ENCODE measurements at places on chromosomes 5 and 9.

GRCh38 chr5:2560435-2560834, 191.0 kb downstream of the IRX2 start:
- DNase-seq = no peak

DNA sequence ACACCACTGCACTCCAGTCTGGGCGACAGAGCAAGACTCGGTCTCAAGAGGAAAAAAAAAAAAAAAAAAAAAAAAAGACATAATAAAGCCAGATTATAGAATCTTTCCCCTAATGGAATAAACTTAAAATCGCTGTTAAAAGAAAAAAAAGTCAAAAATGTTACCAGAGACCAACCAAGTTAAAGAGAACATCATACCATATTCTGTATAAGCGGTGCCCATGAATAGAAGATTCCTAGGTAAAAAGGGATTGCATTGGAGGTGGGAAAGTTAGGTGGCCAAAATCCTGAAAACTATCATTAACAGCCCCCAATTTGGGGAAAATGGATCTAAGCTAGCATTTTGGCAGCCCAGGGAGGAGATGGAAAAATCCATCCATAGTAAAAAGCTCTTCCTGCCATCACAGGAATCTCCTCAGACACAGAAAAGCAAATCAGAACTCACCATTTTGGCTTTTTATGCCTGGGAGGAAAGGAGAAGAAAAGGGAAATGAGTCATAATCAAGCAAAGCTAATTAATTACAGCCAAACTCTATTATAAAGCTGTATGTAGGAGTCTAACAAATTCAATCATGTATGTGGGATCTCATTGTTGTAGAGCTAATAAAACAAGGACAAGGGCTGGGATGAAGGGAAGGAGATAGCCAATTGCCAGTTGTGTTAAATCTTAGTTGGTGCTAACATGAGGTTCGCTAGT, 363.8 kb downstream of the ARL15 start:
- no peak for DNase-seq

GRCh38 chr9:109181284-109181683, 14.2 kb upstream of the FRRS1L start:
- DNase-seq = no peak

GRCh38 chr9:14584571-14584970, 108.7 kb downstream of the ZDHHC21 start:
- DNase-seq = no peak

DNA sequence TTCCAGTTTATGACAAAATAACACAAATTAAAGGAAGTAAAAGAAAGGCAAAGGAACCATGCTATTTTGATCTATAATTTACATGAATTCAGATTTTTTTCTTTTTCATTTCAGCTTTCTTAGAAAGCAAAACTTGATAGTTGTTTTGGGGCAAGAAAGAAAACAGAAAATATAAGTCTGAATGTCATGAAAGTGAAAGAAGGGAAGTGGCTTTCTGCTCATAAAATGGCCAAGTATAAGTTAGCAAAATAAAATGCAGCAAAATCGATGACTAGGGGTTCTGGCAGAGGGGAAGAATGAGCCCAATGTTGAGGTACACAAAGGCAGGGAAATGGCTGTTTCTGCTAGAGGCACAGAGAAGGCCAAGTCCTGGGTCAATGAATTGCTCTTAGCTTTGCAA, 3.0 kb upstream of the IFNW1 start:
- DNase-seq = no peak

DNA sequence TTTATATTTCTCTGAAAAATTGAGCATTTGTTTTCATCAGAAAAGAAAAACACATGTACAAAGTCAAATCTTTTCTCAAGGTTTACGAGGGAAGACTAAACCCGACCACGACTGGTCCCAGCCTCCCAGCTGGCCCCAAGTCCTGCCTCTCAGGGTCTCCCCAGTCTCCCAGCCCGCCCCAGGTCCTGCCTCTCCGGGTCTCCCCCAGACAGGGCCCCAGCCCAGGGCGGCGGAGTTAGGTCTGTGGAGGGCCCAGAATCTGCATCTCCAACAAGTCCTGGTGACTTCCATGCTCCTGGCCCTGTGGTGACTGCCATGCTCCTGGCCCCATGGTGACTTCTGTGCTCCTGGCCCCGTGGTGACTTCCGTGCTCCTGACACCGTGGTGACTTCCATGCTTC, 359.9 kb downstream of the IRX2 start:
- no peak for DNase-seq

DNA sequence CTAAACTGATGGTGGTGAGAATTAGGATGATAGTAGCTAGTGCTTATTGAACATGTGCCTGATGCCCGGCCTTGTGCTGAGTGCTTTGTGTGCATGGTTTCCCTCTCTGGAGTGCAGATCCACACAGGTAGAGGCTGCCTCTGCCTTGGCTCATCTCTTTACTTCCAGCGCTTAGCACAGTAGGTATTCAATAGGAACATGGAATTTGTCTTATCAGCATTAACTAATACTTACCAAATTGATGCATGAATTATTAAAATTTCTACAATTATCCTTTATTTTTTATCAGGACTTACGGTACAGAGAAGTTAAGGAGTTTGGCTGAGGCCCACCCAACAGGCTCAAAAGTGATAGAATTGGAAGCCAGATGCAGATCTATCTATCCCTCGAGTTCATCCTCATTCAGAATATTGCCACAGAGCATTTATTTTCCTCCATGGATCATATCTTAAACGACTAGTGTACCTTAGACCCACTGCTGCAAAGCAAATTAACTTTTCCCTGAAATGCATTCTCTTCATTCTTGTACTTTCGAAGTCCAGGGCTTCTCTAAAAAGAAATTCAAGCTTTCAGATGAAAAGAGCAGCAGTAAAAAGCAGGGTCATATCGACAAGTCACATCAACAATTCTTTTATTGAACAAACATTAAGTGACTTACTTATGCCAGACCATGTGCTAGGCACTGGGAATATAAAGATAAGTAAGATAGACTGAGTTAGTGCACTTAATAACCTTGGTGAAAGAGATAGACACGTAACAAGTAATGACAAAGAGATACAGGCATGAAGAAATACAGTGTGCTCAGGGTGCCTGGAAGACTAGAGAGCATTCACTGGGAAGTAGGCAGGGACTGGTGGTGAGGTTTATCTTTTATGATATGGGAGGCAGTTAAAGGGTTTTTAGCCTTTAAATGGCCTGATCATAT, 290.0 kb downstream of the ARRDC3 start:
- DNase-seq = no peak

GRCh38 chr9:113057193-113057592, 669 bp upstream of the ZFP37 start:
- no peak for DNase-seq

Measured in endodermal cell (in vitro differentiated cells).